Foreskin melanocyte (primary cell): ENCODE measurements at places on chromosomes 3 and 15.

DNA sequence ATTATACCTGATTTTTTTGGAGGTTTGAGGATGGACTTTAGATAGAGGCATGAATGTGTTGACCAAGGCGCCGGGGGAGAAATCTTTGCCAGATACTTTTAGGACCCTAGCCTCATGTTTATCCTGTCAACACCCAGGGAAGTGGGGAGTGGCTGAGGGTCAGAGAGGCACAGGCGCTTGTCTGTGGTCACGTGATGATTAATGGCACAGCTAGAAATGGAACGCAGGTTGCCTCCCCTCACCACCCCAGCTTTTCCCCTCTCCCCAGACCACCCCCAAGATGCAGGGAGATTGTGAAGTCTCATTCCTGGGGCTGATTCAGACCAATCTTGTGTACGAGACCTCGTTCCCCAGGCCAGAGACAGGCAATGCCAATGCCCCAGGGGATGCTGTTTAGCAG lies 218.4 kb upstream of the LINGO1 start:
- DNase-seq, result no peak

- DNase-seq, result no peak
Measured at GRCh38 chr3:152381881-152382295, 113.2 kb downstream of the MBNL1 start.

GRCh38 chr3:18179521-18179920 lies 245.6 kb downstream of the SATB1 start:
- no peak for DNase-seq

- no peak for DNase-seq
Measured at GRCh38 chr3:23864931-23865330, 51.9 kb downstream of the NKIRAS1 start.

GRCh38 chr15:97914711-97915110 lies 45.8 kb upstream of the ARRDC4 start:
- DNase-seq, result no peak

- no peak for DNase-seq
Measured at GRCh38 chr3:171113716-171114115, 87.2 kb upstream of the SLC2A2 start.

DNA sequence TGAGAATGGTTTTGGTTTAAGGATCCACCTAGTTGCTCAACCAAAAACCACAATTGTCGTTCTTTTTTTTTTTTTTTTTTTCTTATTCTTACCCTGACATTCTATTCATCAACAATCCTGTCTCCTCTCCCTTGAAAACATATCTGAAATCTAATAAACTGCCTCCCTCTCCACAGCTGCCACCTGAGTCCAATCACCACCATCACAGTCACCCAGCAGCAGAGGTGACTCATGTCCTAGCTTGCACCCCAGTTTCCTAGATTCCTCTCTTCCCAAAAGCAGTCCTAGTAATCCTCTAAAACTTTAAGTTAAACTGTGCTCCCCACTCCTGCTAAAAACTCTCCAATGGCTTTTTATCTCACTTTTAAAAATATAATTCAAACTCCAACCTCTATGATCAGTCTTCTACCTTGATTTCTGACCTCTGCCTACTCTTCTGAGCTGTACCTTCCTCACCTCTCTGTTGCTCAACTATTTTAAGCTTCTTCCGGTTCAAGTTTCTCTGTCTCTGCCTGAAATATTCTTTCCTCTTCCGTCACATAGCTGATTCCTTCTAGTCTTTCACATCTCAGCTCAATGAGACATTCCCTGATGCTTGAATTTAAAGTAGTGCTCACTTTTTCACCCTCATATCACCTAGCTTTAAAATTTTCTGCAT lies 33.7 kb upstream of the RBMS3 start:
- no peak for DNase-seq

- peak; percentile 22 for DNase-seq
Measured at GRCh38 chr3:38454884-38455638, 1.4 kb downstream of the ACVR2B start.

DNA sequence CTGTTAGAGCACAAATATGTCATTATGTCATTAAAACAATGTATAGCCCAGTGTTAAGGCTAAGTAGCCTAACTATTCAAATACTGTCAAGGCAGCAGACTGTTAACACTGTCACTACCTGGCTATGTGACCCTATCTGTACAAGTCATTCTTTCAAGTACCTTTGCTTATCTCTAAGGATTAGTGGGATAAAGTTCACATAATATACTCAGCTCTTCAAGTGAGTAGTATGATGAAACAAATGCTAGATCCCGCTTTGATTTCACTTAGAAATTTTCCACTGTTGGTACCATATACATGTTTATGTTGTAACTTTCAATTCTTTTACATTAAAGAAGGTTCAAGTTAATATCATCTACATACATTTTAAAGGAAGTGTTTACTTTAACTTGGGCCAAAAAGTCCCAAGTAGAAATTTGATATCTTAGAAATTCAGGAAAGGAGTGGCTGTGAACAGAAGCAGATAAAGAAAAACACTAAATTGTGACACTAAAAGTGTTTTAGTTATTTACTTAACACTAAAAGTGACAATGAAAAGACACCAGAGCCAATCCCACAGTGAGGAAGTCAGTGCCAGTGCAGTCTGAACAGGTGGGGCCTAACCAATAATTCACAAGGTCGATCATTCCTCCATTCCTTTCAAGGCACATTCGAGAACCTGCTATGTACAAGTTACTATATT lies 4.8 kb upstream of the RFX7 start:
- no peak for DNase-seq
